ENCODE measurements at places on chromosomes 3 and 15.
A peak's percentile ranks its signal among the peaks of the same experiment; 100 is the strongest.

GRCh38 chr3:15199493-15200105 lies 6.4 kb upstream of the CAPN7 start:
- DNase-seq = no peak

DNA sequence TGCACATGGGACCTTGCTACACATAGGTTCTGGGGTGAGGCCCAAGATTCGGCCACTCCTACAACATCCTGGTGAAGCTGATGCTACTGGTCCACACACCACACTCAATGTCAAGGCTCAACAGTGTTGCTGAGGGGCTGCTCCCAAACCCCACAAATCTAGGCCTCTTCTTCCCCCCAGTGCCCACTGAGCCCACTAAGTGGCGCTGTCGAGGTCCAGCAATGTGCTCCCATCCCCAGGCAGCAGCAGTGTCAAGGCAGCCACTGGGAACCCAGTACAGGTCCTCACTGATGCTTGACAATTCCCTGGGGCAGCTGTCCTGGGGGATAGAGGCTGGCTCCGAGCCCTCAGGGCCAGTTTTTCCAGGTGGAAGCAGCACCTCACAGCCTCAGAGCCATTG lies 21.5 kb downstream of the SCN5A start:
- DNase-seq = no peak

DNA sequence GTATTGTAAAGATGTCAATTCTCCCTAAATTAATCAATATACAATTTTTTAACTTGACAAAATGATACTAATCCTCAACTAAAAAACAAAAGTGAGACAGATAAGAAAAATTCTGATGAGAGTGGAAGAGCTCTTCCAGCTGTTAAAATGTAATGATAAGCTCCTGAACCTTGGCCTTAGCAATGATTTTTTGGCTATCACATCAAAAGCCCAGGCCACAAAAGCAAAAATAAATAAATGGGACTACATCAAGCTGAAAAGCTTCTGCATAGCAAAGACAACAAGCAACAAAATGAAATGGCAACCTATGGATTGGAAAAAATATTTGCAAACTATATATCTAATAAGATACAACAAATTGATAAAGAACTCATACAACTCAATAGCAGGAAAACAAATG lies 24.0 kb upstream of the SRPRB start:
- DNase-seq = no peak

DNA sequence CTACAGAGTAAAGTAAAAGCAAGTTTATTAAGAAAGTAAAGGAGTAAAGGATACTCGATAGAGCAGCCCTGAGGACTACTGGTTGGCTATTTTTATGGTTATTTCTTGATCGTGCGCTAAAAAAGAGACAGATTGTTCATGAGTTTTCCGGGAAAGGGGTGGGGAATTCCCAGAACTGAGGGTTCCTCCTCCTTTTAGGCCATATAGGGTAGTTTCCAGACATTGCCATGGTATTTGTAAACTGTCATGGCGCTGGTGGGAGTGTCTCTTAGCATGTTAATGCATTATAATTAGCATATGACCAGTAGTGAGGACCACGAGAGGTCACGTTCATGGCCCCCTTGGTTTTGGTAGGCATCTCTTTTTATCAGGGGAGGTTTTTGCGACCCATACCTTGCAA lies 213.1 kb downstream of the OSBPL10 start:
- DNase-seq = no peak

- DNase-seq = no peak
These were observed 385.0 kb upstream of the C2CD4B start for GRCh38 chr15:62550106-62550505.

GRCh38 chr15:101599091-101599490 lies 53.1 kb downstream of the TM2D3 start:
- no peak for DNase-seq

DNA sequence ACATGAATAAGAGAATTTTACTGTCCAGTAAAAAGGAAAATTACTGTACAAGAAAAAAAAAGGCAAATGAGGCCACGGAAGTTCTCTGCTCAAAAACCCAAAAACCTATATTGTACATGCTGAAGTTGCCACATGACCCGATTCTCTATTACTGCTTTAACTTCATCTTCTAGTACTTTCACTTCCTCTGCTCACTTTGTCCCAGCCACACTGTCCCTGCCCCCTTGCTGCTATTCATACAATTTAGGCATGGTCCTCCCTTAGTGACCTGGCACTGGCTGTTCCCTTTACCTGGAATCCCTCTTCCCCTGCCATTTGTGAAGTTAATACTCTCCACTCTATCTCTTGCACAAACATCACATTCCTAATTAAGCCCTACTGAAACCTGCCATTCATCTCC lies 457.4 kb downstream of the MAGI1 start:
- no peak for DNase-seq

DNA sequence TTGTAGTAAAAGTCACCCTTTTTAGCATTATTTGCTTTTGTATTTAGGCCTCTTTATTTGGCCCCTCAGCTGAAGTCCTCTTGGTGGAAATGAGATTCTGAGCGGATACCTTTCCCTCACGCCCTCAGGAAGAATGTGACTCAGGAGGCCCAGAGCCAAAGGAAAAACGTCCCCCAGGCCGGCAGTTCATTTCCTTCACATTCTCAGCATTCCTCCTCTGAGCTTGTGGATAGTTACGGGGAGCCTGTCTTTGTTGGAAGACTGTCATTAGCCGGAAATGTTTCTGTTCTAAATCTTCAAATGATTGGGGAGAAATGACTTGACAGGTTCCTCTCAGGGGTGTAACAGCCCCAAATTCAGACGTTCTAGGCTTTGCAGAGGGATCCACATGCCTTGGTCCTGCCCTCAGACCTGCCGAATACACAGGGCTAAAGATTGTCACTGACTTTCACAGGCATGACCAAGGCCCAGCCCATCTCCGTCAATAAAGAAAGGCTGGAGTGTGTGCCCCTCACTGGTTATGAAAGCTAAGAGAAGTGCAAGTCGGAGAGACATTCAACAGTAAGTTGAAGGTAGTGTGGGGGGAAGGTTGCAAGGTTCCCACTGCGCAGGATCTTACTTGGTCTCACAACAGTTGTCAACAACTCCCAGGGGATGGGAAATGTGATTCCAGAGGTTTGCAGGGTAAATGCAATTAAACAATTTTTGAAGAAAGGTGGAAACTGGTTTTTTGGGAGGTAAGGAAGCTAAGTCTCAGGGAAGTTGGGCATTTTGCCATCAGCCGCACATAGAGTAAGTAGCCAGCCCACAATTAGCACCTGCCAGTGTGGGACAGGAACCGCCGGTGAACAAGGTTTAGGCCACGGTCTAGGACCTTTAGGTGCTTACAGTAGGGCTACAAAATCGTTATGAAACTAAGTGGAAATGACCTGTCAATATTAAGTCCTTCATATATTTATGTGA lies 39.7 kb upstream of the MYZAP start:
- DNase-seq = no peak

DNA sequence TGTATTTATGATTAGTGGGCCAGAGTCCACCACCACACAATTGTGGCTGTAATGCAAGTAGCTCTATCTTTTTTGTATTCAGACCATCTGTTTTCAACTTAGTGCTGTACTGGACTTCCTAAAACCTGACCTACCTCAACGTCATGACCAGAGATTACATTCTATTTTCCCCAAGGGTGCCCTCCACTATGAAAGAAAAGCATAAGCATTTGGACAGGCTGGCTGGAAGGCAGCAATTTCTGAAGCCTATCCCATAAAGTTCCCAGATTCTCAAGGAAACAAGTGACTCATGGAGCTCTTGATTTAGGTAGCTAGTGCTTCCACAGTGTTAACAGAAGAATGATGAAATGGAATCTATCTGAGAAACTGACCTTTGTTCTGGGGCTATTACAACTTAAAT lies 75.8 kb downstream of the COL8A1 start:
- DNase-seq = no peak

DNA sequence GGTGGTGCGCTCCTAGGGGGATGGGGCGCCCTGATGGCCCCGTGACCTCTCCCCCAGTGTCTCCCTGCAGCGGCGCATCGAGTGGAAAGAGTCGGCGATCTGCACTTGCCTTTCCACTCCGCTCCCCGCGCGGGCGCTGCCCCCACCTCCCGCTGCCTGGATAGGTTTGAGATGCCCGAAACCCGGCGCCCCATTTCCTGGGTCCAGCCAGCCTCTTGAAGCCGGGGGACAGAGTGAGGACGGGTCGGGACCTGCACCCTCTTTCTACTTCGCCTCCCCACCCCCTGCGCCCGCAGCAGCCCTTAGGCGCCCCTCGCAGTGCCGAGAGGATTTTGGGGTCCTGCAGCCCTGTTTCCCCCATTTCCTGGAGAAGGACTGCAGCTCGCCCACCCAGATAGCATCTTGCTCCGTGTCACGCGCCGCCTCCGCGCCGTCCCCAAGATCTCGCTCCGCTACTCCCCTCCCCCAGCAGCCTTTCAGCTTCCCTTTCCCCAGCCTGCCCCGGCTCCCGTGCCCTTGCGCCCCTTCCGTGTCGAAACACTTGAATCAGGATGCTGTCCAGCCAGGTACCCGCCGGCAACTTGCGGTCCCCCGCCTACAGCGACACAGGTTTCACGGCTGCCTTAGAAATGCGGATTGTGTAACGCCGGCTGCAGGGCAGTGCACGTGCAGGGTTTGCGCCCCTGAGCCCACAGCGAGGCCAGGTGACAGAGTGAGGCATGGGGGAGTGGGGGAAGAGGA lies 519 bp downstream of the ABHD6 start:
- peak; percentile 64 for DNase-seq

DNA sequence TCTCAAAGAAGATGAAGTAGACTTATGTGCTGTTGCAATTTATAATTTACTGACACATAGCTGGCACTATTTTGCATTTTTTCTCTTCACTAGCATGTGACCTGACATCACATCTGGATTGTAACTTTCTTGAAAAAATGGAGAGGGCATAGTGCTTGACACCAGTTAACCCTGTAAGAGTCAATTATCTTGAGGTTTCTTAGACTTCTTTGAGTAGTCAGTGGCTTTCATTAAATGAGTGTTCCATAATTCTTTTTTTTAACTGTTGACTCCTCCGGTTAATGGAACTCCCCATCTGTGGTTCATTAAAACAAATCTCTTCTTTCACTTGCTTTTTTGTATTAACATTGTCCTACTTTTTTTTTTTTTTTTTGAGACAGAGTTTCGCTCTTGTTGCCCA lies 16.9 kb upstream of the PRKCI start:
- no peak for DNase-seq

DNA sequence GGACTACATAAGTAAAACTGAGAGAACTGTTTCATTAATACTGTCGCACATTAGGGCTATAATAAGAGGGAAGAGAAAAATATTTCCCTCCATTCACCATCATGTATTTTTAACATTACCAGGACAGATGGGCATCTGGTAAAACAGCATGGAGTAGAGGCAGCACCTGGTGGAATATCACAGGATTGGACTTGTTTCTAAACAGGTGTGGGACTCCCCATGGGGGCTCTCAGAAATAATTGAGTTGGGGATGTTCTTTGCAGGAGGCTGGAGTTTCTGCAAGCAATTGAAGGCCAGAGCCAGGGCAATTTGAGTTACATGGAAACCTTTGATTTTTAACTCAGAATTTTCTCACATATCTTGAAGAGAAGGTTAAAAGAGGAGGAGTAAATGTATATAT lies 8.4 kb upstream of the MINDY2 start:
- DNase-seq = no peak

DNA sequence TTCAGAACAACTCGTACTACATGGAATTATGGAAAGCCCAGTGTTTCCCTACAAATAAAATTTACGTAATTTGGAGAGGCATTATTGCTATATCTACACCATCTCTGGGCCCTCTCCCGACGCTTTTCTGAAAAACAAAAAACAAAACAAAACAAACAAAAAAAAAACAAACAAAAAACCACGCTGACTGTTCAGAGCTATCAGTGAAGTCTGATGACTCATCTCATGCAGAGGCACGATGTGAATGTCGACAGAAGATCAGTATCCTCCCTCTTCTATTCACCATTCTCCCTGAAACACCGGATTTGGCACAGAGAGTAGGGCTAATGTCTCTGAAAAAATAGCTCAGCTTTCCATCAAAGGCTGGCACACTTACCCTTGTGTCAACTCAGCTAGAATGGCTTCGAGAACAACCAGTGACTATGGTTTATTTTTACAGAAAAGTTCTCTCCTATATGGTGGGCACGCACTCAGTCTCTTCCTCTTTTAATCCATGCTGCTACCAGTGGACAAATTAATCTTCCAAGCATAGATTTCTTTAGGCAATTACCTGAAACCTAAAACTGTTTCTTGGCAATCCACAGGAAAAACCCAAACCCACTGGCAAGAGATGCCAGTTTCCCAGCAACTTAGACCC lies 1.5 kb downstream of the CRBN start:
- no peak for DNase-seq

- DNase-seq = no peak
These were observed 150.6 kb upstream of the TGFBR2 start for GRCh38 chr3:30455840-30456239.

DNA sequence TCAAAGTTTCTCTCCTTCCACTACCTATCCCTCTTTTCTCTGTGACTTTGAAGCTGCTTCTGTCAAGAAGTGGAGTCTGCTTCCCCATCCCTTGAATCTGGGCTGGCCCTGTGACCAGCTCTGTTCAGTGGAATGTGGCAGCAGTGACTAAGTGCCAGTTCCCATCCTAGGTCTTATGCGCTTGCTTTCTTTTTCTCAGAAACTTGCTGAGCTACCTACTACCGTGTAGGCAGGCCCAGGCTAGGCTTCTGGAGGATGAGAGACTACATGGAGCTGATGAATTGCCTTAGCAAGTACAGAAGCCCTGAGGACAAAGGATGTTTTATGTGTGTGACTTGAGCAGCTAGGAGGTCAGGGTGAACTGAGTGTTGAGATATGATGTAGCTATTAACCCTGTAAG lies 123.2 kb downstream of the PDCD6IP start:
- DNase-seq = no peak
